ENCODE measurements at places on chromosomes 2 and 18.
A peak's percentile ranks its signal among the peaks of the same experiment; 100 is the strongest.

- DNase-seq = no peak
Measured at GRCh38 chr18:51751901-51752300, 554.4 kb upstream of the MEX3C start.

GRCh38 chr2:44347526-44347925 lies 13.8 kb downstream of the PREPL start:
- no peak for DNase-seq

DNA sequence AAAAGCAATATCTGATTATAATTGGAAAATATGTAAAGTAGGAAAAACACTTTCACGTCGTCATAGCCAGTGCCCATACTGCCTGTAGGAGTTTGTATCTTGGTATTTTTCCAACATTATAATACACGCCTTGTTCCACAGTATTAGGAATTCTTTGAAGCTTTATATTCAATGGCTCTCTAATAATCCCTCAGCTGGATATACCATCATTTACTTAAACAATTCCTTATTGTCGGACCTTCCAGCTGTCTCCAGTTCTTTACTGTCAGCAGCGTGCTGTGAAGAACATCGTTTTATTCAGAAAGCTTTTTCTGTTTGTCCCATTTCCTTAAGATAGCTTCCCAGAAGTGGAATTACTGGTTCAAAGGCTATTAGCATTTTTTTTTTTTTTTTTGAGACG lies 31.7 kb downstream of the ATP6V1C2 start:
- no peak for DNase-seq

- no peak for DNase-seq
Measured at GRCh38 chr2:174503161-174503809, 16.5 kb upstream of the GPR155 start.

DNA sequence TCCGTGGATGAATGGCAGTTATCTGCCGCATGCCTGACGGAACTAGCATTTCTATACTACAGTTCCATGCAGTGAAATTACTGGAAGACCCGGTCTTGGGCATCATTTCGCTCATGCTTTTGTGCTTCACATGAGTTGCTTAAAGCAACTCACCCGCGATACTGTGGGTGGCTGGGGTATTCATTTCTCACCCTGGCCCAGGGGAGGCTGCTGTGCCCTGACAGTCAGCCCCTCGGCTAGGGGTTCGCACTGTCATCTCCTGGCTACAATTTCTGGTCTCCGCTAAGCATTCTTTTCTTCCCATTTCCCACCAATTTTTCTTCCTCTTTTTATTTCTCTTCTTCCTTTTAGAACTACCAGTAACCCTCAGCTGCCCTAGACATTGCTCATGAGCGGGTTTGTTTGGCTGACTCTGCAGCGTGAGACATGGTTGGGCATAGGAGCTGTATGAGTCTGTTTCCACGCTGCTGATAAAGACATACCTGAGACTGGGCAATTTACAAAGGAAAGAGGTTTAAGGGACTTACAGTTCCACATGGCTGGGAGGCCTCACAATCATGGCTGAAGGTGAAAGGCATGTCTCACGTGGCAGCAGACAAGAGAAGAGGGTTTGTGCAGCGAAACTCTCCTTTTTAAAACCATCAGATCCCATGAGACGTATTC lies 16.5 kb upstream of the CNDP2 start:
- no peak for DNase-seq

GRCh38 chr18:40469316-40469715 lies 1485.7 kb upstream of the PIK3C3 start:
- DNase-seq = no peak

DNA sequence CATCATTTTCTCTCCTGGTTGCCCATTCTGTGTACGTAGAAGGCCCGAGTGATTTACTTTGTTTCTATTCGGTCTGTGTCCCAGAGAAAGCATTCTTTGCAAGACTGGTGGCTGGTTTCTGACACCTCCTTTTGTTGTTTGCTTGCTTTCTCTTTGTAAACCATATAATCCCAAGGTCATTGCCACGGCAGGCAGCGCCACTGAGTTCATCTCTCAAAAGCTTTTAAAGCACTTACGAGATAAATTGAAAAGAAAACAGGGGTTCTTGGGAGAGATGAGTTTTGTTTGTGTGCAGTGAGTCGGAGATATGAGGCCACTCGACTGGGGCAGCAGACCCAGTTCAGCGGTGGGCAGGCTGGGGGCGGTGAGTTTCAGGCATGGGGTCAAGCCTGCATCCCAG lies 137.6 kb downstream of the NCK2 start:
- no peak for DNase-seq

DNA sequence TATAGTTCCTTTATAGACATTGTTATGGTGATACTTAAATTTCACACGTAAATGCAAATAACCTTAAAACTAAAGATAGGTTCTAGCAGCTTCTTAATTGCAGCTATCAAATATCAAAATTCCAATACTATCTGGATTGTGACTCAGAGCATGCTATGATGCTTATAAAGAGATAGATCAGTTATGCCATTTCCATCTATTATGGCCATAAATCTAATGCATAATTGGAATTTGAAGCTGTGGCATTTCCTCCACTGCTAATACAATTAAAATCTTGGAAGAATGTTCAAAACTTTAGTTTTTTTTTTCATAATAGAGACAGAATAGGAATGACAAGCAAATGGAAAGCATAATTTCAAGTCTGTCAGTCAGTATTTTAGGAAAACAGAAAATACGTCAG lies 220.8 kb upstream of the GALNT5 start:
- DNase-seq = no peak

GRCh38 chr2:197996583-197996982 lies 192.2 kb downstream of the PLCL1 start:
- no peak for DNase-seq

DNA sequence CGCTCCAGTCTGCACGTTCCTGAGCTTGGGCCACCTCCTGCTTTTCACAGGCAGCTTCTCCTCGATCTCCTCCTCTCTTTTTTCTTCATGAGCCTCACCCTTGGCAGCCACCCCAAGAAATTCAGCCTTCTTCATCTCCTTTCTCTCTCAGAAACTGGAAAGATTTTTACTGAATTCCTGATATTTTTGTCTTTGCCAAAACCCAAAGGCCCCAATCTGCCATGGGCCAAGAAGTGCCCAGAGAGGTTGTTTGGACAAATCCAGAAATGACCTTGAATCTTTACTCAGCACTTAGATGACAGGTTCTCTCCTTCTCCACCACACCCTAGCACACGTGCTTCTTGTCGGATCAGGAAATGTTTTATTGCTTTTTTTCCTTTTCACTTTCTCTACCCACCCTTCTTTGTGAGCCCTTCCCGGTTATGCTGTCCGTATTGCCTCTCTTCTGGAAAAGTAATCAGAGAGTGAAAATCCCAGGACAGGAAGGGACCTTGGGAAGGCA lies 134.5 kb upstream of the TNP1 start:
- no peak for DNase-seq

DNA sequence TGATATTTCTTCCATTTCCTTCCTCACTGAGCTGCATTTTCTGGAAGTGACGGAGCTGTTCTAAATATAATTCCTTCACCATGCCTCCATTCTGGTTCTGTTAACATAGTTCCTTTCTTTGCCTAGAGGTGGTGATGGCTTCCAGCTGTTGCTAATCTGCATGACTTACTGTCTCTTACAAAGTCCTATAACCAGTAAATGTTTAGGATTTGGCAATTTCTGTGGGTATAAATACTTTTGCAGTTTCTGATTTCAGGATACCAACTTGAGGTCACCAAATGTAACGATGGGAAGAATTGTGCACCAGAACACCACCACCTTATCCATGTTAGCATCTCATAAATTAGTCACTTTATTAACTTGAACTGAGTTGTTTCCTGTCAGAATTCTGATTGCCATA lies 101.7 kb upstream of the FN1 start:
- DNase-seq = no peak

- peak; percentile 55 for DNase-seq
Measured at GRCh38 chr2:9703085-9703678, 72.4 kb upstream of the YWHAQ start.
